Stimulated activated CD4-positive, alpha-beta T cell treated with anti-CD3 and anti-CD28 coated beads, Interleukin-2, amount 100 ng/mL, for 4 hours (primary cell): ENCODE measurements at places on chromosomes 5 and 9.

GRCh38 chr9:112075009-112075378, 100.1 kb downstream of the SUSD1 start:
- DNase-seq, result no peak

DNA sequence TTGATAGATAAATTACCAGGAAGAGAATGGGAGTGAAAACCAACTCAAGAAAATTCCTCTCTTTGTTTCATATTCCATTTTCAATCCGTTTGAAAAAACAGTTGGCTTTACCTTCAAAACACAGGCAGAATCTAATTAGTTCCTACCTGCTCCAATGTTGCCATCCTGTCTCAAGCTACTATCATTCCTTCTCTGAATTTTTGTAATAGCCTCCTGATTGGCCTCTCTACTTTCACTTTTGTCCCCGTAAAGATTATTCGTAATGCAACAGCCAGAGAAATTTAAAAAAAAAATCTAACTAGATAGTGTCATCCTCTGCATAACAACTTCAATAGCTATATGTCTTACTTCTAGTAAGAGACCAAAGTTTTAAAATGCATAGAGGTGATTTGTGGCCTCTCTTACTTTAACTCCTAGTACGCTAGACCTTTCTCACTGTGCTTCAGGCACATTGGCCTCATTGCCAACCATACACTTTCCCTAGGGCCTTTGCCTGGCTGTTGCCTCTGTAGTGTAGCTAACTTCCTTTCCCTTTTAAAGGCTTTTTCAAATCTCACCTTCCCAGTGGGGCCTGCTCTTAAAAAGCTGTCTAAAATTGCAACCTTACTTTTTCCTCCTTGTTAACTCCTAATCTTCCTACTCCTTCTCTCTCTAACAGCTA, 311.3 kb upstream of the GRIN3A start:
- no peak for DNase-seq

DNA sequence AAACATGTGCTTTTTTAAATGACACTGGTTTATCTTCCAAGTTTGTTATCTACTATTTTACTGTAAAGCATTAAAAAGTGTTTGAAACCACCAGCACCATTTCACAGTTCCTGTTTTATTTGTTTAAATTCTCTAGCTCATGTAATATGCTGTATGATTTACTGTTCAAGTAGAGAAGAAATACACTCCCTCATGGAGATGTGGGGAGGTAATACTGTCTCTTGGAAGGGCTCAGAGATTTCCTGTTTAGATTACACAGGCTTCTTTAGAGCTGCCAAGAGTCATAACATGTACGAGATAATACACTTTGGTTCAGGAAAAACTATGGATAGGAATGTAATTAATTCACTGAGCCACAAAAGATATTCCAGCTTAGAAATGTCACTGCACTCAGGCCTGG, 135.0 kb upstream of the CCDC152 start:
- DNase-seq, result no peak

DNA sequence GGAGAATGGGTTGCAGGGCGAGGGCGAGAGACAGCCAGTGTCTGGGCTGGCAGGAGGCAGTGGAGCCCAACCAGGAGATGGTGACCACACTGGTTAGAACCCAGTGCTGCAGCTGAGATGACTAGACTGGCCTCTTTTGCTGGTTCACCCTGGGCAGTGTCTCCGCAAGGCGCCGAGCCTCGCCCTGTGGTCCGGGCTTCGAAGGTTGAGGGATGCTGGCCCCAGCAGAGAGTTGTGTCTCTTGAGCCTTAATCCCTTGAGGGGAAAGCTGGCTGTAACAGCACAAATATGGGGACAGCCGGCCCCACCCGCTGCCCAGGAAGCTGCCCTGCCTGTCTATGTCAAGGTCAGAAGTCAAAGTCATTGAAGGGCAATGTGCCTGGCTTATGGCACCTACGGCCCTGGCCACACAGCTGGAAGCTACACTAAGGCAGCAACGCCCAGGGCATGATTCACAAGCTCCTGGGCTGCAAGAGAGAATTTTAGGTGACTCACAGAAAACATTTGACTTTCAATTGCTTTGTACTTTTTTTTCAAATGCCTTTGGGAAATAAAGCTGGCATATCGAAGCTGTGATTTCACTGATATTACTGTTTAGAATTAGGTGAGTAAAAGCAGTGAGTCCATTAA, 33.3 kb downstream of the NKX2-5 start:
- no peak for DNase-seq

GRCh38 chr9:78044189-78044588, 12.6 kb upstream of the GNAQ start:
- no peak for DNase-seq

DNA sequence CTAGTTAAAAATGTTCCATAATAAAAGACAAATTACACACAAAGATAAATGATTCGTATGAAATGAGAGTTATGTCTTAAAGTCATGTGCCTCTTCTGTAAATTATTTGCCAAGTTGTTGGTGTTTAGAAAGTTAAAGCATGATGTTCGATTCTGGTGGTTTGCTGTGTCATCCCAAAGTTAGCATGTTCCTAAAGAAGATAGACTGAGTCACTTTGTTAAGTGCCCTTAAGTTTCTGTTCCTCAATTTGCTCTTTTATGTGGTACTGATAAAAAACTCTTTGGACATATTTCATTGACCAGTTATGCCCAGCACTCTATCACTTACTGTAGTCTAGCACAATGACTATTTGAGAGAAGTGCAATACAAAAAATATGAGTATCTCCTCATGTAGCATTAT, 366.9 kb upstream of the ZNF608 start:
- no peak for DNase-seq
